ENCODE measurements at places on chromosomes 7 and 10.

DNA sequence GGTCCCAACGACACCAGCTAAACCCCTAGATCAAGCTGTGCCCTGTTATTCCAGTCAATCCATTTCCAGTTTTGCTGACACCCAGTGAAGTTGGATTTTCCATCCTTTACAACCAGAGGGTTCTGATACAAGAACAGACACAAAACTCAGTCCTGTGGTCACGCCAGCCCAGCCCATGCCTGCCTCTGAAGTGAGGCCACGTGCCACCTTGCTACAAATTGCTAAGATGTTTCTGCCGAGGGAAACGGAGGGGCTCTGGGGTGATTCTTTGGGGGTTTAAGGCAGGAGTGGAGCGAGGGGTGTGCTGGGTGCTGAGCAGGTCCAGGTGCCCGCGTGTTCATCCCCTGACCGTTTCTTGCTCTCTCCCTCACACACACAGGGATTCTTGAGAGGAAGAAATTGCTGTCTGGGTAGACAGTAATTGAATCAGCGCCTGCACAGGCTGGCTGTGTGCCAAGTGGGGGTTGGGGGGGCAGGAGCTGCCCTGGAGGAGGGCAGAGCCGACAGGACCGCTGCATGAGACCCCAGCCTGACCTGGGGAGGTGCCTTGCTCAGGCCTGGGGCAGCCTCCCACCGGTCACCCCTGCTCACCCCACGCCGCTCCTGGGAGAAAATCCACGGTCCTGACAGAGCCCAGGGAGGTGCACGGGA is 38.1 kb downstream of the ADAP1 start:
- H3K36me3 ChIP-seq, result no peaks in the 10 kb centered on the region
- no peak overlapping the region for H3K4me3 ChIP-seq
- no peak overlapping the region for H3K27ac ChIP-seq
- H3K4me1 ChIP-seq, result peaks cover 2% of the 10 kb centered on the region
- H3K27me3 ChIP-seq, result no peaks in the 10 kb centered on the region

- no peak for DNase-seq
- H3K27me3 ChIP-seq, result no peaks in the 10 kb centered on the region
- H3K27ac ChIP-seq, result no peak overlapping the region
- H3K4me1 ChIP-seq, result peaks cover 4% of the 10 kb centered on the region
- no peak overlapping the region for H3K4me3 ChIP-seq
- no peaks in the 10 kb centered on the region for H3K36me3 ChIP-seq
Measured at GRCh38 chr10:8102708-8103401, 48.4 kb downstream of the GATA3 start.

DNA sequence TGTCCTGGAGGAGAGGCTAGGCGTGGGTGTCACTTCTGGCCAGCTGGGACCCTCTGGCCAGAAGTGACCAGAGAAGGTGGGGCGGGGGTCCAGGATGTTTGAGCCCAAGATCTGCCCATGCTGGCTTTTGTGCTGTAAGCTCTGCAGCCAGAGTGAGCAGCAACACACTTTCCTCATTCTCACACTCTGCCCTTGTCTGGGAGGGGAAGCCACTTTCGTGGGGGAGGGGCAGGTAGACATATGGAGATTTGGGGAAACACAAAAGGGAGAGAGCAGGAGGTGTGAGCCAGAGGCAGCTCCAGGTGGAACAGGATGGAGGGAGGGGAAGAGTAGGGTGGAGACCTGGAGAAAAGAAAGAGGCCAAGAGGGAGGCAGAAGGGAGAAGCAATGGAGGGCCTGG is 31.5 kb upstream of the ADCYAP1R1 start:
- no peak overlapping the region for H3K4me3 ChIP-seq
- H3K4me1 ChIP-seq, result no peaks in the 10 kb centered on the region
- no peak for DNase-seq
- no peak overlapping the region for H3K27ac ChIP-seq
- H3K27me3 ChIP-seq, result no peaks in the 10 kb centered on the region

DNA sequence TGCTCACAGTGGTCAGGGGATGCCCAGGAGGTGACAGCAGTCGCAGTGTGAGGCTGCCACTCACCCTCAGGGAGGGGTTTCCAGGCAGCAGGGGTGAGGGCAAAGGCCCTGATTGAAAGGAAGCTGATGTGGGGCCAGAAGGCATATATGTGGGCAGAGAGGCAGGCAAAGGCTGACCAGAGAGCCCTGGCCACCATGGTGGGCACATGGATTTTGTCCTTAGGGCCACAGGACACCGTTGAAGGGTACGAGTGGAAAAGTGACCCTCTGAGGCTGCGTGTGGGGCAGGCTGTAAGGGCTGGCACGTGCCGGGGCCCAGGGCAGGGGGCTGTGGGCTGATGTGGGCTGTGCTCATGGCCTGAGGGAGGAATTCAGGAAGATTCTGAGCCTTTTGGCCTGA is 57.5 kb upstream of the ZNF32 start:
- H3K27ac ChIP-seq, result no peak overlapping the region
- no peaks in the 10 kb centered on the region for H3K27me3 ChIP-seq
- no peak for DNase-seq
- no peaks in the 10 kb centered on the region for H3K36me3 ChIP-seq

- no peaks in the 10 kb centered on the region for H3K27me3 ChIP-seq
- no peak overlapping the region for H3K27ac ChIP-seq
- no peaks in the 10 kb centered on the region for H3K36me3 ChIP-seq
- no peaks in the 10 kb centered on the region for H3K4me1 ChIP-seq
- no peak for DNase-seq
Measured at GRCh38 chr7:3078514-3078913, 34.8 kb upstream of the CARD11 start.

DNA sequence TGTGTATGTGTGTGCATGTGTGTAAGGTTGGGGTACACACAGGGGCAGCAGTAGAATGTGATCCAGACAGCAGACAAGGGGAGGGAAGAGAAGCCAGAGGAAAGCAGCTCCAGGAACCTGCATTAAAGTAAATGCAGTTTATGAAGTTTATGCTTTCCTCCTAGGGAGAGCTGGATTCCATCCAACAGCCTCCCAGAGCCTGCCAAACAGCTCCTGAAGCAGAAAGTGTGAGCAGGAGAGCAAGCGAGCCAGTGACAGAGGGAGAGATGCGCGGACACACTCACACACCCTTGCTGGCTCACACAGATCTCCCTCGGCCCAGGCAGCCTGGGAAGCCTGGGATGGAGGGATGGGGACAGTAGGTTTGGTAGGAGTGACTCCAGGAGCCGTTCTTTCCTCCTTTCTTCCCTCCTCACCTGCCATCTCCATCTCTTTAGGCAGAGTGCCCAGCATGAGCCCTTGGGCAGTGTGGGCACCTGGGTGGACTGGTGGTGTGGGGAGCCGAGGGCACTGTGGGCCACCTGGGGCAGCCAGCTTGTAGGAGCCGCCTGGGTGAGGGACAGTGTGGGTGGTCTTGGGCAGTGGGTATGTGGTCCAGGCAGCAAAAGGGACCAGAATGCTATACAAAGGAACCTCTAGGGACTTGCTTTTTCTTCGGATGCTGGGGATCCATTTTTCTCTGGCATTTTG is 46.1 kb downstream of the PAX2 start:
- no peak for DNase-seq
- H3K4me1 ChIP-seq, result no peaks in the 10 kb centered on the region
- H3K36me3 ChIP-seq, result no peaks in the 10 kb centered on the region

GRCh38 chr10:11208243-11208642 is 190.6 kb downstream of the CELF2 start:
- H3K27me3 ChIP-seq, result no peaks in the 10 kb centered on the region
- peaks cover 7% of the 10 kb centered on the region for H3K36me3 ChIP-seq
- peak overlapping the region; percentile 70 for H3K27ac ChIP-seq
- peak overlapping the region; percentile 25 for H3K4me3 ChIP-seq

- H3K4me3 ChIP-seq, result no peak overlapping the region
- H3K27ac ChIP-seq, result no peak overlapping the region
- no peaks in the 10 kb centered on the region for H3K36me3 ChIP-seq
- no peaks in the 10 kb centered on the region for H3K27me3 ChIP-seq
Measured at GRCh38 chr7:51366930-51367613, 50.5 kb upstream of the COBL start.

DNA sequence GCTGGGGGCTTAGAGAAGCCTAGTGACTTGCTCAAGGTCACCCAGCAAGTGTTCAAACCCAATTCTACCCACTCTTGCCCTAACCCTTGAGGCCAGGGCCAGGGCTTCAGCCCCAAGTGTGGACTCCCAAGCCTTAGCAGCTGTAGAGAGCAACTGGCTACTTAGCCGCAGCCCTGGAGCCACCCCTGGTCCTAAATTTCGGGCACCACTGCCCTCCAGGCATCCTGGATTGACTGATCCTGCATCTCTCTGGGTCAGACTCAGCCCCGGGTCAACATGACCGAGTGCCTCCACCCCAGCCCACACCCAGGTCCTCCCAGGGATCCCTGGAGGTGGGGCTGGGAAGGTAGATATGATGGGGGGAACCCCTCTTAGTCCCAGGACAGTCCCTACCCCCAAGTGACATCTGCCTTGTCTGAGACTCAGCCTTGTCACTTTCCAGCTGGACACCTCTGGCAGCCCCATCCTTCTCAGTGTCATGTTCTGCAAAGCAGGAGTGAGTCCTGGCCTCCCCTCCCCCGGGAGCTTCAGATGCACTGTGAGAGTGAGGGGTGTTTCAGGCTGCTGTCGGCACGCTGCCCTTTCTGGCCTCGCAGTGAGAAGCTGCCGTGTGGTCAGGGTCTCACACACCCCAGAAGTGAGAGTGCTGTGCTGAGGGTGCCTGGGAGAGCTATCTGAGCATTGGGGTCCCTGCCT is 89.8 kb downstream of the ZMIZ1 start:
- H3K4me3 ChIP-seq, result no peak overlapping the region
- H3K27ac ChIP-seq, result no peak overlapping the region
- no peak for DNase-seq
- no peaks in the 10 kb centered on the region for H3K4me1 ChIP-seq

- H3K27ac ChIP-seq, result no peak within 1 kb of the TSS
- no peak within 1 kb of the TSS for H3K4me3 ChIP-seq
- no peaks in the 10 kb centered on the region for H3K27me3 ChIP-seq
- no peaks in the 10 kb centered on the region for H3K36me3 ChIP-seq
- no peaks in the 10 kb centered on the region for H3K4me1 ChIP-seq
Measured at GRCh38 chr10:95756041-95756761, at the start of gene ENTPD1. TSS of gene ENTPD1 (plus strand) at chr10:95756163. CDS start at chr10:95756240, 77 bp downstream.

DNA sequence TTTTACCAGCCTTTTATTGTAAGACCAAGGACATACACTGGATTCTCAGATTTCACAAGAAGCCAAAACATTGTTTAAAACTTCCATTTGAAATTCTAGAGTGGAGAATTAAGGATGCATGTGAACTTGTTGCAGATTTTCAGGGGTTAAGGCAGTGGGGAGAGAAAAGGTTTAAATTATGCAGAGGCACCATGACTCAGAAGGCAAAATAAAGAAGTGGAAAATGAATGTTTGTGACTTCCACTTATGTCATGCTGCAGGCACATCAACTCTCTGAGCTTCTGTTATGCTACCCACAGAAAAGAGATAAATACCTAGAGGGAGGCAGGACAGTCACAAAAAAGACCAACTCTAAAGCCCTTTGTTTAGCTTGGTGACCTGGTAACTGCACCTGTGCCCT is 84.4 kb upstream of the BET1 start:
- no peaks in the 10 kb centered on the region for H3K4me1 ChIP-seq
- no peaks in the 10 kb centered on the region for H3K36me3 ChIP-seq
- H3K4me3 ChIP-seq, result no peak overlapping the region
- no peak for DNase-seq

DNA sequence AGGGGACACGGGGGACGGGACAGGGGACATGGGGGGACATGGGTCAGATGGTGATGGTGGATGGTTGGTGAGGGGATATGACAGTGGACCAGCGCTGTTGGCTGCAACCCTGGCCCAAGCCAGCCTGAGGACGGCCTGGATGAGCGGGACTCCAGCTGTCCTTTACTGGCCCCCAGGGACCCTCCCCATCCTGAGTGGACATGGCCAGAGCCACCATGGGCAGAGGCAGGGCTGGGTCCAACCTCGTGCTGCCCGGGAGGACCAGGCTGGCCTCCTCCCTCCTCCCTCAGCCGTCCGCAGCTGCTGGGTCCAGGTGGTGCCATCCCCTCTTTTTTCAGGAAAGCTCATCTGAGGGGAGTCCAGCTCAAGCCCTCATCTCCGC is 30.4 kb downstream of the GET4 start:
- H3K36me3 ChIP-seq, result no peaks in the 10 kb centered on the region
- no peaks in the 10 kb centered on the region for H3K27me3 ChIP-seq
- no peak overlapping the region for H3K4me3 ChIP-seq
- H3K27ac ChIP-seq, result no peak overlapping the region
- DNase-seq, result no peak

DNA sequence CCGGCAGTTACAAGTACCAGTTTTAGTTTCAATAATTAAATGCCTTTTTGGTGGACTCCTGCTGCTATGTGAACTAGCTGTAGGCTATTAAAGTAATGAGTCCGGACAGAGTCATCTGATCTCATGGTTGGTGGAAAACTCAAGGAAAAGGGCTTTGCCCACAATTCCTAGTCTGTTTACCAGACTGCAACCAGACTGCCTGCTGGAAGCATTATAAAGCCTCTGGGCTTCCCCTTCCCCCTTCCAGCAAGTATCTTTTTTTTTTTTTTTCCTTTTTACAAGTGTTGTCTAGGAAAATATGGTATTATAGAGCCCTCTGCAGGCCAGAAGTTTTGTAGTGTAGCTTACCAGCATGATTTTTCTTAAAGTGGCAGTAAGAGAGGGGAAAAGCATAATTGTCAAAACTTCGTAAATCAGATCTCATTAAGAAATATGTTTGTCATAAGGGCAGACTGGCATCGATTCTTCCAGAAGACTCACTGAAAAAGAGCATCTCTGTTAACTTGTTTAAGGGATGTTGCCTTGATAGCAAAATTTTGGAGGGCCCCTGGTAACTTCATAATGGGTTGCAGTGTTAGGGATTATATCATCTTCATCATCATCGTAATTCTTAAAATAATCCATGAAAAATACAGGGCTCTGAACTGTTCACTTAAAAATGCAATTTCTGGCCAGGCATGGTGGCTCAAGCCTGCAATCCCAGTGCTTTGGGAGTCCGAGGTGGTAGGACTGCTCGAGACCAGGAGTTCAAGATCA is 181.3 kb downstream of the TAX1BP1 start:
- peak; percentile 17 for DNase-seq
- no peaks in the 10 kb centered on the region for H3K36me3 ChIP-seq
- no peak overlapping the region for H3K27ac ChIP-seq
- no peaks in the 10 kb centered on the region for H3K4me1 ChIP-seq
- H3K27me3 ChIP-seq, result no peaks in the 10 kb centered on the region

DNA sequence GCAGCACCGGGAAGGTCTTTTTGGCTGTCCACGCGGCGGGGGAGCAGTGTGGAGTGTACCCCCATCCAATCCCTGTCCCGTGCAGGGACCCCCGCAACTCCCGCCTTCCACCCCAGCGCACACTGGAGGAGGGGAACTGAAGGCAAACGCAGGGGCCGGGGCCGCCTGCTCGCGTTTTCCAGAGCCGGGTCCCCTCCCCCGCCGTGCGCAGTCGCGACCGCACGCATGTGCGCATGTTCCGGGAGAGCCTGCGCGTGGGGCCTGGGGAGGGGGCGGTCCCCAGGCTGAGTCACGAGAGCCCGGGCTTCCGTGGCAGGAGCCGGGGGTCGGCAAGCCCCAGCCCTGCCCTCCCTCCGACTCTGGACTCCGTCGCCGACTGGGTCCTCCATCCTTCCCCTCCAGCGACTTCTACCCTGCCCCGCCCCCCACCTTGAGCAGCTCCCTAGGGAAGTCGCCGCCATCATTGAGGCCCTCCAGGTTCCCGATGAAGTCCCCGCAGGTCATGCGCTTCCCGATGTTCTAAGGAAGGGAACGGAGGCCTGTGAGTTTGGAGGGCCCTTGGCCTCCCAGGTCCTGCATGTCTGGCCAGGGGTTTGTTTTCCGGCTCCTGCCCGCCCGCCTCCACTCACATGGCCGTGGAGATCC is 8.0 kb downstream of the PSD start:
- H3K27me3 ChIP-seq, result peaks cover 12% of the 10 kb centered on the region
- H3K4me3 ChIP-seq, result peak overlapping the region; percentile 66
- H3K4me1 ChIP-seq, result peaks cover 5% of the 10 kb centered on the region

Data from naive thymus-derived CD4-positive, alpha-beta T cell (primary cell).